ENCODE measurements at places on chromosomes 3 and 15.

- DNase-seq: no peak
These were observed 180.5 kb downstream of the OPA1 start for GRCh38 chr3:193773266-193774220.

DNA sequence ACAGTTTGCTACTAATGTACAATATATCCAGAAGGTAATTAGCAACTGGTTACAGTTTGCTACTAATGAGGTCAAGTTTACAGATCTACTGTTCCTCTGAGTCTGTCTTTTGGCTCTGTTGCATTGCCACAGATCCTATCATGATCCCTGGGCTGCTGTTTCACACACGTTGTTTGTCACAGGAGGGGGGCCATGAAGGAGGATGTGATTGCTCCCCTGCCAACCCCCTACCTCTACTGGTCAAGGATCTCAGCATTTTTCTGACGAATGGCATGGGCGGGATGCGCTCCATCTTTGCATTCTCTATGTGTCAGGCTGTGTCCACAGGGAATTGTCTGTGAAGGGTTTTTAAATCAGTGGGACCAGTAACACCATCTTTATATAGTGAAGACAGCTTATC, 91.9 kb downstream of the CHL1 start:
- DNase-seq: no peak

- DNase-seq: no peak
These were observed 57.7 kb downstream of the GASK1A start for GRCh38 chr3:43036621-43037423.

DNA sequence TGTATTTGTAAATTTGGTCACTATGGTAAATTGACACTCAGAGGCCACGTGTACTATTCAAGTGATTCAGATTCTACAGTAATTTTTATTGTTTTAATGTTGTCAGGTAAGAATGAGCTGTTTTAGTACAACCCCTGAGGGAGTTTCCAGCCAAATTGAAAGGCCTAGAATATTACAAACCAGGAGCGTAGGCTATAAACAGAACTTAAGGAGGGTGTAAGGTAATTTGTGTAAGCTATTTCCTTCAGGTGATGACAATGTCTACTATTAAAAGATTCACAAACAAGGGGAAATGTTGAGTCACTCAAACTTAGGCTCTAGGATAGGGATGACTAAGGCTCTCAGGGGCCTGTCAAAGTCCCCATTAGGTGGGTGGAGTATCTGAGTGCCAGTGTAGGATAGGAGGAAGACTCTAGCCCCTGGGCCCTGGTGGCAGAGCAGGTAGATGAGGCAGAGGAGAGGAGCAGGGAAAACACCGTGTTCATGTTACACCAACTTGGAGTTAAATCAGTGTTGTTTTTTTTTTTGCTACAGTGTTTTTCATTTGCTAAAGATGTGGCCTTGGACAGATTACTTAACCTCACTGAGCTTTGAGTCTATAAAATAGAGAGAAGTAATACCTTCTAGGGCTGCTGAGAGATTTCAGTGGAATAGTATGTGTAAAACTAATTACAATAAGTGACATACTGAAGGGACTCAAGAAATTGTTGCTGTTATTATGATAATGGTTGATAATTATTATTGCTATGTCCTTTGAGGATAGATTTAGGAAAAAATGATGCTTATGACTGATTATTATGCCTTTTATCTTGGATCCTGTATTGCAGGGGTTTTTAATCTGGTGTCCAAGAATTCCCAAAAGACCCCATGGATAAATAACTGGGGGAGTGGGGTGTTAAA, 10.3 kb downstream of the TM4SF1 start:
- DNase-seq: peak; percentile 37

GRCh38 chr3:11143476-11143875, 10.8 kb upstream of the HRH1 start:
- DNase-seq: no peak

DNA sequence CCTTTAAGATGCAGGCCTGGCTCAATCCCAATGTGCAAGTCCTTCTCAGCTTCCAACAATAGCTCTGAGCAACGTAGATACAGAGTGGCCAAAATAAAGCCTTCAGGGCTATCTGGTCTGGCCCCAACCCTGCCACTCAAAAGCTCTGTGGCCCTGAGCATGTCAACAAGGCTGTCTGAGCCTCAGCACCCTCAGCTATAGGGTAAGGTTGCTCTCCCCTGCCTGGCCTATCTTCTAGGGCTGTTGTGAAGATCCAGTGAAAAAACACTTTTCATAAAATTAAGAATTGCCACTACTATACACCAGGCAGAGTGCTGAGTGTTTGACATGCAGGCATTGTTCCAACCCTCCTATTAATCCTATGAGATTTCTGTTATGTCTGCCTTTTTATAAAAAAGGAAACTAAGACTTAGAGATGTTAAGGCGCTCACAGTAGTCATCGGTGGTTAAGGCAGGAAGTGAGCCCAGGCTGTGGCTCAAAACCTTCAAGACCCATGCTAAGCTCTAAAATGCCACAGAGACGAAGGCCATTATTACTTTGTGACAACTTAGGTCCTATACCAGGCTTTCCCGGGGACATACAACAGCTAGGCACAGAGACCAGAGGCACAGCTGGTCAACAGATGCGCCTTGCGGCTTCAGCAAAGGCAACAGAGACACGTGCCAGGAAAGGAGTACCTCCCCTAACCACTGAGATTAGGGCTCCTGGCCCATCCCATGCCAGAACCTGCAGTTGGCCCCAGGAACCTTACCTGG, 5.1 kb downstream of the POLG start:
- no peak for DNase-seq

DNA sequence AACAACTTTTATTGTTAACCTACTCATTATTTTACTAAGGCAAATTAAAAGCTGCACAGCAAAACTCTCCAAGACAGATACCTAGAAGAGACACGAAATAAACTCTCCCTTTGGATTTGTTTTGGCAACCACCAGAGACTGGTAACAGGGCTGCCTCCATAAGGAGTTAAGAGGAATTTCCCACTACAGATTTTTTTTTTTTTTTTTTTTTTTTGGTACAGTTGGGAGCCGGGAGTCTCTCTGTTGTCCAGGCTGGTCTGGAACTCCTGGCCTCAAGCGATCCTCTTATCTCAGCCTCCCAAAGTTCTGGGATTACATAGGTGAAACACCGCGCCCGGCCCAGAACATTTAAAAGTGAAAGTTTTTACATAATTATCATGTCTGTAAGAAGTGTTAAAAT, 73.6 kb upstream of the VGLL4 start:
- DNase-seq: peak; percentile 83

DNA sequence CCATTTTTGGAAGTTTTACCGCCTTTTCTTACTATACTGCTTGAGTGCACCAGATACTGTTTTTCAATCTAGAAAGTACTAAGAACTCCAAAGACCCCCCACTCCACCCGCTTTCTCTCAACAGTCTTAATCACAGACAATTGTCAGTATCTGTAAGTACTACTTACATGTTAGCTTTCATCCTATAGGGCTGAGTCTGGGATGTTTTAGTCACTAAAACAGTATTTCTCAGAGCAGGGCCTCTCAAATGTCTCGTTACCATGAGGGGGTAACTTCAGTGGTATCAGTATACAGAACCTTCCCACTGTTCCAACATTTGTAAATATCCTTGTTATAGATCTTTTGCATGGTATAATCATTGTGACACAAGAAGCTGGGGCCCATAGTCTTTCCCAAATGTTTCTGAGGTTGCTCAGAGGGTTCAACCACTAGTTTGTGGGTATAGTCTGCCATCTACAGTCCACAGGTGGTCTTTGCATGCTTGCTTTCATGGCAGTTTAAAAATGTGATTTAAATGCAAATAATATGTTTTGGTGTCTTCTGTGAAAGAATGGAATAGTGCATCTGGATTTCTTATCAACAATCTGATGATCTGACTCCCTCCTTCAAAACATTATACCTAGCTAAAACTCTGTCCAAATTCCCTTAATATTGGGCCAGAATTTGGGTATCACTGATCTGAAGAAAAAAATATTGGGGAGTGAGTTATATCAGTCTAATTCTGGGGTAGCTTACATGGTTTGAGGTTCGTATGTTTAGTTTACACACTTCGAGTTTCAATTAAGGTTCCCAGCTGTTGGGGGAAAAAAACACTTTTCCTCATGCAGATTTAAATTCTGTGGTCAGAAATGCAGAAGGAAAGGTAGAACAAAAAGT, 18.0 kb upstream of the DNAJC13 start:
- DNase-seq: peak; percentile 83

DNA sequence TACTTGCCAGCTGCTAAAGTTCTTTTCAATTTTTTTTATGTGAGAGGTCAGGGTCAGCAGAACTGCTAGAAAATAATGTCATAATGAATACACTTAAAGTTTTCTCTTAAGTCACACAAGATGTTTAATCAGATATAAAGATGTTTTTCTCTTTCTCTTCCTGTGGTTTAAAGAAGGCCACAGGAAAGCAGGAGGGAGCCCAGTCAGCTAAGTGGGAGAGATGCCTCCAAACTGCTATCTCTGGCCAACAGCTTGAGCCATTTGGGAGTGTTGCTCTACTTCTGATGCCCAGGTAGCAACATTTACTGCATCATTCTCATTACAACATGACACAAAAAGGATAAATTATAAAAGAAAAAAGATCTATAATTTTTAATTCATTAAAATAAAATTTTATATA, 45.7 kb upstream of the NLGN1 start:
- DNase-seq: no peak

GRCh38 chr15:62426387-62426956, 261.4 kb upstream of the C2CD4B start:
- DNase-seq: no peak

GRCh38 chr3:51944451-51945021, 2.4 kb downstream of the PARP3 start:
- no peak for DNase-seq

DNA sequence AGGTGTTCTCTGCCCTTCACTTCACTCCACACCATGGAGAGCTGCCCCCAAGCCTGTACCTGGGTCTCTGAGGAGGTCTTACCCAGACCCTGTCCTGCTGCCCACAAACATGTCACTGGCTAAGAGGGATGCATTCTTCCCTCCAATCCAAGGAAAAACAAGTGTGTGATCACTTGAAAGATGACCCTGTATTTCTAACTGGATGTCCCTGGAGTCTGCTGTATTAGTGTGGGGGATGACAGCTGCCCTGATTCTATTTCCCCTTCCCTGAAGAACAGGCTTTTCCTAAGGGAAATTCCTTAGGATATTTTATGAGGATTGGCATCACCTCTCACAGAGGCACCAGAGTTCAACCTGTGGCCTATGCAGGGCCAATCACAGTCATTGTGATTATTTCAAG, 55.0 kb upstream of the GATA2 start:
- no peak for DNase-seq

DNA sequence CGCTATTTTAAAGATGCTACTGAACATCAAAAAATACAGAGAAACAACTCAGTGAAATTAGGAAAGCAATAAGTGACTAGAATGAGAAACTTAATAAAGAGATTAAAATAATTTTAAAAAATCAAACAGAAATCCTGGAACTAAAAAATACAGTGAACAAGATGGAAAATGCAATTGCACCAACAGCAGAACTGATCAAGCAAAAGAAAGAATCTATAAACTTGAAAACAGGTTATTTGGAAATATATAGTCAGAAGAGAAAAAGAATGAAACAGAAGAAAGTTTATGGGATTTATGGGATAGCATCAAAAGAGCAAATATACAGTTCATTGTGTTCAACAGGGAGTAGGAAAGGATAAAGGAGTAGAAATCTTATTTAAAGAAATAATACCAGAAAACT, 53.3 kb downstream of the MEX3B start:
- DNase-seq: no peak

DNA sequence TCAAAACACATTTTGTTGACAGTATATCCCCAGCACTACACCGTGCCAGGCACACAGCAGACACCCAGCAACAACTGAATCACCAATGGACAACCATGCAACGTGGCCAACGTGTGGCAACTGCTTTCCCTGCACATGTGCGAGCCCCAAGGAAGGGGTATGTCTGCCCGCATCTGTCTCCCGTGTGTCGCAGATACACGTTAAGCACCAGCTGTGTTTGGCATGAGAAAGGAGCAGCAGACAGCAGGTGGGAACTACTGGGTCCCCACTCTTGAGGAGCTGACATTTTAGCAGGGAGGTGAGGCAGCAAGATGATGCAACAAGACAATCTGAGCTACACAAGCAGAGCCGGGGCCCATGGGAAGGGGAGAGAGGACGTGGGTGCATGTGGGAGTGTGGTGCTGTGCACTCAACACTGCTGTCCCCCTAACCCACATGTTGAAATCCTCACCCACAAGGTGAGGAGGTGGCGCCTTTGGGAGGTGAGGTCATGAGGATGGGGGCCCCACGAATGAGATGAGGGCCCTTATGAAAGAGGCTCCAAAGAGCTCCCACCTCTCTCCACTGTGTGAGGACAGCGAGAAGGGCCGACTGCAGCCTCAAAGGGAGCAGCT, 56.2 kb downstream of the ROPN1B start:
- DNase-seq: no peak

DNA sequence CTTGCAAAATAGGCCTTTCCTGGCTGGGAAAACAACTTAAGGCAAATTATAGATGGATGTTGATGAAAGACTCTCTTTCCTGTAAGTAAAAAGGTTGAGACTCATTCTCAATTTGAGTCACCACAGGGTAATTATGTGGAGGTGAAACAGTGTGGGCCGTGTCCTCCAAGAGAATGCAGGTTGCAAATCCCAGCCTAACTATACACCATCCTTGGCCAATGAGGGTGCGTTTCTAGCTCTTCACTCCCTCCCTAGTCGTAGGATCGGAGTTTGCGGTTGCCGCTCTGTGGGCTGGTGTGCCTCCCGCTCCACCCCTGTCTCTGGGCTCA, 259.9 kb downstream of the PLCL2 start:
- peak; percentile 75 for DNase-seq

GRCh38 chr15:91219206-91219605, 119.1 kb downstream of the SV2B start:
- DNase-seq: no peak

GRCh38 chr3:135325726-135326235, 530.7 kb downstream of the EPHB1 start:
- DNase-seq: no peak

DNA sequence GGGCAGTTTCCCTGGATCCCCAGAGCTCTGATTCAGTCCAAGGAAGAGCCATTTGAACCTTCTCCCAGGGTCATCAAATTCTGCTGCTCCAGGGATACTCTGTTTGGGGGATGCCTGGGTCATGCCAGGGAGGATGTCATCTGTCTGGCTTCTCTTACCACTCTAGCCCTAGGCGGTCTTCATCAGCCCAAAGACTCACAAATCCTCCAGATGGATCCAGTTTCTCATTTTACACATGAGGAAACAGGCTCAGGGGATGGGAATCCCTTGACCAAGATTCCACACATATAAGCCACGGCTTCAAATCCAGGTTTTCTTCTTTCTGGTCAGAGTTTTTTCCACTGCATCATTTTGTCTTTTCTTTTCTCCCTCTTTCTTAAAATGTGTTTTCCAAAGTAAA, 36.7 kb downstream of the SLC28A1 start:
- no peak for DNase-seq

- no peak for DNase-seq
These were observed 12.8 kb upstream of the ARRDC4 start for GRCh38 chr15:97947465-97948260.

DNA sequence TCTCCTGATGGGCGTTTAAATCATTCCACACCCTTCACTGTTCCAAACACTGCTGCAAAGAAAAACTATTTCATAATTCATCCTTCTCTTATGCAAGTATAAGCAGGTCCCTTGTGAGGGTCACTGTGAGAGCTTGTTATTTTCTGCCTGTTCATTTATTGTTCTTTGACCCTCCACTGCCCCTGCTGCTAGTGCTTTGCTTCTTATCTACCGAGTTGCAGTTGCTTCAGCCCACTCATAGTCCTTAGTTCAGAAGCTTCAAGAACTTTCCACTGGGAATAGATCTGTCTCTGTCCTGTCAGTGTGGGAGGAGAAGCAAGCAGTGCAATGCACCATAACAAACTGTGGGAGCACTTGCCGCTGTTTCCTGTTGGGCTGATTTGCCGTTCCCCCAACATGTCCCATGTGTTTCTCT, 39.8 kb downstream of the RIOX2 start:
- no peak for DNase-seq

GRCh38 chr15:27958911-27959578, 140.1 kb downstream of the OCA2 start:
- no peak for DNase-seq
